ENCODE measurements at places on chromosomes 5 and 9.

DNA sequence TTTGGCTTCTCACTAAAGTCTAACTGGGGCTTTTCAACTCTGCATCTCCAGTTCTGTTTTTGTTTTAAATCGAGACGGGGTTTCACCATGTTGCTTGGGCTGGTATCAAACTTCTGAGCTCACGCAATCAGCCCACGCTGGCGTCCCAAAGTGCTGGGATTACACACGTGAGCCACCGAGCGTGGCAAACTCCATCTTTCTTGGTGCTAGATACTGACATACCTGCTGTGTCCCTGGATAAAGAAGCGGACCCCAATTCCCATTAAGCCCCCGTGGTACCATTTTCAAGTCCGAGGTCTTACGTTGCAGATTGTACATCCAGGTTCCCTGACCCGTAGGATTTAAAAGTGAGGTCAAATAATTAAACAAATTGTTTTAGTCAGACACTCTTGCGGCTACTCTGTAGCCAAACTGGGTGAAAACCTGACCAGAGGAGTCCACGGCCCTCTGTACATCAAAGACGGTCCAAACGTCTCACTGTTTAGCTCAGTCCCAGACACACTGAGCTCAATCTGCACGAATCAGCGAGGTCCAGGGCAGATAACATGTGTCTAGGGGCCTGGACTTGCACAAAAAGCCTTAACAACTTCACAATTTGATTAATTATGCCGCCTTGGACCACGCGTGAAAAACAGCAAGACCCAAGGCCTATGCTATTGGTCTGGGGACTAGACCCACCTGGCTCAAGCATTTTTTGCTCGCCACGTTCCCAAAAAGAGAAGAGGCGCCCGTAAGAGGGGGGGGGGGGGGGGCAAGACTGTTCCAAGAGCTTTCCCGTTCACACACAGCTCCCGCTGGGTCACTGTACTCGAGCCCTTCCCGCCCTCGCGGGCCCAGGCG, 727 bp upstream of the DNAJA1 start:
- DNase-seq = no peak

DNA sequence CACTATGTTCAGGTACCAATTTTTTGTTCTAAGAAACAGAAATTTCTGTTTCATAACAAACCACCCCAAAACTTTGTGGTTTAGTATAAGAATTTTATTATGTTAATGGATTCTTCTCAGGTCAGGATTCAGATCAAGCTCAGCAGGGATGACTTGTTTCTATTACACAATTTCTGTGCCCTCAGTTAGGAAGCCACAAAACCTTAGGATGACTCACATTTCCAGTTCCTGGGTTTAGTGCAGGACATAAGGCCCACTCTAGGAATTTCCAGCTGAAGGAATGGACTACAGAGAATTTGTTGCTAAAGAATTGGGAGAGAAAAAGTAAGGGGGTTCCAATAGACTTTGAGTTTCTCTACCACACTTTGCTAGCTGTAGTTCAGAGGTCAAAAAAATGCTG, 629.3 kb downstream of the ANXA1 start:
- DNase-seq = no peak

DNA sequence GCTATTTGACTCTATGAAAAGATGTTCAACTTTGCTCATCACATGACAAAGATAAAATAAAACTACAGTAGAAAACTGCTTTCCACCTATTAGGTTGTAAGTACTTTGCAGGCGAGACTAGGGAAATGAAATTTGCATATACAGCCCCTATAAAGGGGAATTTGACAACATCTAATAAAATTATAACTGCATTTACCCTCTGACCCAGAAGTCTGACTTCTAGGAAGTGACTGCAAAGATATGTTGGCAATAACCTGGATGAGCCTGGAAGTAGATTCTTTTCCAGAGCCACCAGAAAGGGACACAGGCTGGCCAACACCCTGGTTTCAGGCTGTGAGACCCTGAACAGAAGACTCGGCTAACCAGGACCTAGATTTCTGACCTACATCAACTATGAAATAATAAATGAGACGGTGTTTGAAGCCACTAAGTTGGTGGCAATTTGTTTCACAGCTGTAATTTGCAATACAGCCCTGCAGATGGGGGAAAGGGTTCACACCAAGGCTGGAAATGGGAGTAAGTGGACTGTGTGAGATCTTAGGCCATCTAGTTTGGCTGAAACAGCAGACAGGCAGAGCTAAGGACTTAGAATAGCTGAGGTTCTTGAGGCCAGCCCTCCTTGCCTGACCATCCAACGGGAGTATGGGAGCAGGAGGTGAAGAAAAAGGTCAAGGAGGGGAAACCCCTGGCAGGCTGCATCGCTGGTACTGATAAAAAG, 106.6 kb downstream of the SIL1 start:
- DNase-seq = no peak

DNA sequence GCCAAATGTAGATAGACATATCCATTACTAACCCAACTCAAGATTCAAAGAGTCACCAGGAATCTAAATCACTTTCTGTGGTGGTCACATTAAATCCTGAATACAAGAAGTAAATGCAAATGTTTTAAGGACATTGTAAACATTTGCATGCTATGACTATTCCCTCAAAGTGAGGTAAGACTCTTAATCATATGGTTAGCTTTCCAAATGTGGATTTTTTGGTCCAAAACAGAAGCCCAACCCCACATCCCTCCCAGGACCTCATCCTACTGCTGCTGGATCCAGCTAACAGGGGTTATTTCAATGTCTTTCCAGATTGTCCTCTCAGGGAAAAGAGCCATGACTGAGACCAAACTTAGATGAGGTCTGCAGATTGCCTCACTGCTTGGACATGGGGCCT, 228.1 kb upstream of the PANK3 start:
- no peak for DNase-seq

GRCh38 chr5:140011297-140011802, 31.7 kb downstream of the NRG2 start:
- no peak for DNase-seq

DNA sequence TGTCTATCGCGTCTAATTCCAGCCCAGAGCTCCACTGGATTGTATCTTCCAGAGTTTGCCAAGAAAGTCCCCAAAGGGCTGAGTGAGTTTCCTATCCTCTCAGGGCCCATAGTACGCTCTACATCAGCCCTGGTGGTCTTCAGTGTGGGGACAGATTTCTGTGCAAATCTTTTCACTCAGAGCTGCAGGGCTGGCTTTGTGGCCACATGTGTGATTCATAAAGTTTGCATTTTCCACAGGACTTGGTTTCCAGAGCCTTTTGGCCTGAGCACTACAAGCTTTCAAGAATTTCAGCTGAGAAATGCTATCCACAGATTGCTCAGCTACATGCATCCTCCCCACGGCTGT, 76.7 kb upstream of the CXCL14 start:
- DNase-seq = no peak

- DNase-seq = no peak
Observed at GRCh38 chr9:9612270-9612669, 1000.5 kb downstream of the PTPRD start.

GRCh38 chr5:139878093-139878492, 82.5 kb downstream of the PSD2 start:
- no peak for DNase-seq

DNA sequence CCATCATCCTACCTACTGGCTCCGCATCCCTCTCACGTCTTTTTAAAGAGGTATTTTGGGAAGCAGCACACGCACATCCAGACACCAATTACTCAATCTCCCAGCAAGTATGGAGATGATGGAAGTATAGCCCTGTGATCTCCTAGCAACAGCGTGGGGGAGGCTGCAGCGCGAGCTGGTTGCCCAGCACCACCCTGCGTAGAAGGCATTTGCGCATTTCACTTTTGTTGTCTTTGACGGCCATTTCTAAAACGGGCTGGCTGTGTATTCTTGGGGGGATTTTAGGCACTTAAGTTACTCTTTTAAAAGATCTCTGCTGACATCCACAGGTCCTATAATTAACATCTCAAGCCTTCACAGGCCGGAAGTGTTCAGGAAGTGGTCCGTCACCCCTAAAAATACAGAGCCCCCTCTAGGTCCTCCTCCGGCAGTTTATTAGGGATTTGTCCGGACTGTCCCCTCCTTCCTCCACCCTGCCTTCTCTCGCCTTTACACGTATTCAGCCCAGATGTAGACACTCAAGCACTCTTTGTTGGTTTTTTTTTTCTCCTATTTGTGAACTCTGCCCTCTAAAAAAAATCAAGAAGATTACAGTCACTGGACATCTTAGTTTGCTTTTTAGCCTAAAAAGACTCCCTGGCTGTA, 371.4 kb downstream of the NTRK2 start:
- peak; percentile 82 for DNase-seq

DNA sequence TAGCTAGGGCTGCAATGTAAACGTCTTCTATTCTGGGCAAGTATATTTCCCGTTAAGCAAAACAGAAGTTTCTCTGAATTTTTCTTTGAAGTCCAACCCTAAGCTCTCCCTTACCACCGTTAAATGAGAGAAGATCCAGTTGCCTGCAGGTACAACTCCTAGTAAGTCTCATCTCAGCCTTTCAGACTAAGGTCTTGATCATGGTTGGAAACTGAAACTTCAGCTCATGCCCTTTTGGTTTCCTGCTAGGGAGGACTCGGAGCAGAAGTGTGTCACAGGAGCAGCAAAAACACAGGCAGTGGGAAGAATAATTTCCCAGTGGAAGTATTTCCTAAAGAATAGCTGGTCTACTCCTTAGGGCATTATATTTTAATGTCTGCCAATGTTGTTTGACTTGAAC, 717.9 kb downstream of the PRELID2 start:
- no peak for DNase-seq

DNA sequence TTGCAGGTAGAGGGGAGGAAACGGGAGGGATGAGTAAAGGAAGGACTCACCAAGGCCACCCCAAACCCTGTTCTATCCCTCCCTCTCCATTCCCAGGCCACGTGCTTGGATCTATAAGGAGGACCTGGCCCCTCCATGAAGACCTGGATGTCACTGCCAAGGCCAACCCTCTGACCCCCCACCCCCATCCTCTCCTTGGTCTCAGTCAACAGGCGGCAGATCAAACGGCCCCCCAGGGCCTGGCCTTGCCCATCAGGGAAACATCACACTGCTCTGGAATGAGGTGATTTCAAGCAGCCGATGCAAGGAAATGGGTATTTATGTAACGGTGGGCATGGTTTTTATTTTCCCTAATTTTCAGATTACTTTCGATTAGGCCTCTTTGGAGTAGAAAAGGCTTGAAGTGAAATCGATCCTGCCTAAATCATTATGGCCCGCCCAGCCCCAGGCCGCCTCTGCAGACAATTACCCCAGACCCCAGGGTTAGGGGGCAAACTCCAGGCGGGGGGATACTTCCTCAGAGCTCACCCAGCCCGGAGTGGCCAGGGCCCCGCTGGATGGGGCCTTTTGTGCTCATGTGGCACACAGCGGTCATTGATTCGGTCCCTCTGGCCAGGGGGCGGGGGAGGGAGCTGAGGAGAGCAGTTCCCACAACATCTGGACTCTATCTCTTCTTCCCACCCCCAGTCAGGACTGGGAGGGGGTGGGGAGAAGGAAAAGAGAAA, 125.3 kb downstream of the PHF2 start:
- DNase-seq = no peak

GRCh38 chr5:146656703-146657102, 140.7 kb upstream of the GPR151 start:
- no peak for DNase-seq

GRCh38 chr5:75300084-75300483, 36.9 kb upstream of the HMGCR start:
- no peak for DNase-seq

- DNase-seq = peak; percentile 84
Observed at GRCh38 chr5:180809403-180810209, 7.0 kb upstream of the MGAT1 start.

- no peak for DNase-seq
Observed at GRCh38 chr5:72241346-72242003, 78.6 kb downstream of the MRPS27 start.

DNA sequence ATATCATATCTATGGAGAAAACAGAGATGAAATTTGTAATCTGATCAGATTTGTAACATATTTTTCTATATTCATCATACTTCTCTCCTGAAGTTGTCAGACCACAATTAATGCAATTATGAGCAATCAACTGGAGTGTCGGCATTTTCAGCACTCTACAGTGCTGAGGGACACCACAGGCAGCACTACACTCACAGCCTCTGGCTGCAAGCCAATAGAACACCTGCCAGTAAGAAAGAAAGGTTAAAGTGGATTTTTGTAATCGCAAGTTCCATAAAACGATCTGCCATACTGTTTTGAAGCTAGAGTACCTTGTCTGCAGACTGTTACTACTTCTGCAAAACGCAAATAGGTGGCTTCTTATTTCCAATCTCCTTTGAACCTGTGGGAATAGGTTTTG, 147.6 kb downstream of the ADAMTS6 start:
- no peak for DNase-seq

GRCh38 chr5:94618029-94618492, 343 bp downstream of the KIAA0825 start:
- DNase-seq = peak; percentile 63

GRCh38 chr5:133778636-133779035, 166.3 kb upstream of the FSTL4 start:
- no peak for DNase-seq

DNA sequence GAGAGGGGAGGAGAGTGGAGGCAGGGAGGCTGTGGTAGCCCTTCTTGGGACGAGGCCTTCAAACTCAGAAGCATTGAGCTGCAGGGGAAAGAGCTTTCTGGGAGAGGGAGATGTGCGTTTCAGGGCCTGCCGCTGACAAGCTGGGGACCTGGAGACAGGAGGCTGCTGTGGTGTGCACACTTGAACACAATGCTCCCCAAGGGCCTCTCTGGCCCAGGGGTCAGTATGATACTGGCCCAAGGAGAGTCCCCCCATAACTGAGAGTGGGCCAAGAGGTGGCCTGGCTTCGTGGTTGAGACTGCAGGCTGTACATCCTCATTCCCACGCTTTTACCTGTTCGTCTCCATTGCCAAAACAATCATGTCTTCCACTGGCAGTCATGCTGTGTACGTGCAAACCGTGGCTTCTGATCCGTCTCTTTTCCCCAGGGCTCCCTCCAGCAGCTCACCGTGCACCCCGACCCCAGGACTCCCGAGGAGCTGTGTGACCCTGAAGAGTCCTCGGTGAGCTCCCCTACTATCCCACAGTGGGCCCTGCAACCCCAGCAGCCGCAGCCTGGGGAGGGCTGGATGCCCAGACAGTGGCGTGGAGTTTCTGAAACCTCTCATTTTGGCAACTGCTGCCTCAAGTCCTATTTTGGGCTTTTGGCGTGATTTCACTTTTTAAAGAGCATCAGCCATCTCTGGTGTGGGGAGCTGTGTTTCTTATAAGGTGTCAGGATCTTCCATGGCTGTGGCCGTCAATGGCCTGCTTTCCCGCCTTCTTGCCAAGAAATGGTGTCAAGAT, 43.4 kb downstream of the COL15A1 start:
- no peak for DNase-seq

DNA sequence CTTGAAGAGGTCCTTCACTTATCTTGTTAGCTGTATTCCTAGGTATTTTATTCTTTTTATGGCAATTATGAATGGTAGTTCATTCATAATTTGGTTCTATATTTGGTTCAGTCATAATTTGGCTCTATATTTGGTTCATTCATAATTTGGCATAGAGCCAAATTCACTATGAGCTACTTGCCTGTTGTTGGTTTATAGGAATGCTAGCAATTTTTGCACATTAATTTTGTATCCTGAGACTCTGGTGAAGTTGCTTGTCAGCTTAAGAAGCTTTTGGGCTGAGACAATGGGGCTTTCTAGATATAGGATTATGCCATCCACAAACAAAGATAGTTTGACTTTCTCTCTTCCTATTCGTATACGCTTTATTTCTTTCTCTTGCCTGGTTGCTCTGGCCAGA, 142.2 kb downstream of the PLCXD3 start:
- no peak for DNase-seq
